ENCODE measurements at places on chromosomes 4 and X.

- no peaks in the 10 kb centered on the region for H3K36me3 ChIP-seq
- DNase-seq, result no peak
- peaks cover 11% of the 10 kb centered on the region for H3K27me3 ChIP-seq
- H3K27ac ChIP-seq, result no peak overlapping the region
- H3K4me3 ChIP-seq, result no peak overlapping the region
Measured at GRCh38 chr4:113131621-113132020, 82.2 kb downstream of the ANK2 start.

- no peaks in the 10 kb centered on the region for H3K36me3 ChIP-seq
- DNase-seq, result no peak
- no peaks in the 10 kb centered on the region for H3K27me3 ChIP-seq
- no peak overlapping the region for H3K4me3 ChIP-seq
- H3K27ac ChIP-seq, result no peak overlapping the region
- H3K4me1 ChIP-seq, result no peaks in the 10 kb centered on the region
Measured at GRCh38 chrX:95884186-95884585, 800.5 kb upstream of the DIAPH2 start.

GRCh38 chrX:124010566-124010965, 49.1 kb downstream of the STAG2 start:
- no peak overlapping the region for H3K27ac ChIP-seq
- no peak for DNase-seq
- peaks cover 2% of the 10 kb centered on the region for H3K4me1 ChIP-seq
- H3K27me3 ChIP-seq, result peaks cover 4% of the 10 kb centered on the region

- peak overlapping the region; percentile 13 for H3K4me3 ChIP-seq
- no peaks in the 10 kb centered on the region for H3K36me3 ChIP-seq
- H3K27ac ChIP-seq, result peak overlapping the region; percentile 78
- no peak for DNase-seq
- no peaks in the 10 kb centered on the region for H3K27me3 ChIP-seq
Measured at GRCh38 chr4:114879916-114880669, 233.3 kb downstream of the NDST4 start.

GRCh38 chrX:155747520-155747919, 133.6 kb upstream of the VAMP7 start:
- no peak for DNase-seq
- H3K36me3 ChIP-seq, result no peaks in the 10 kb centered on the region
- H3K27me3 ChIP-seq, result no peaks in the 10 kb centered on the region
- H3K4me3 ChIP-seq, result no peak overlapping the region
- H3K4me1 ChIP-seq, result no peaks in the 10 kb centered on the region

DNA sequence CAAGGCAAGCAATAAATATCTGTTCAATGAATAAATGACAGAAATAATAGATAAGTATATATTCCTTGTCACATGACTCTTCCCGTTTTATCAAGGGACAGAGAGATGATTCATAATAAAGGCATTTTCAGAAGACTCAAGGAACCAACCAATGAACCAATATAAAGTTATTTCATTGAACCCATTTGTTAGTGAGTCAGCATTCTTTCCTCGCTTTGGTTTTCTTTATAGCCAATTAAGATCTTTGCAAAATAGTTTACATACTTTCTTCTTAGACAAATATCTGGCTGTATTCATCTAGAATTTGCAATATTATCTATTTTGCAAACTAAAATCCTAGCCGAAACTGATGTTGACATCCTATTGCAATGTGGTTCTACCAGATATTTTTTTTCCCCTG, 269.4 kb downstream of the IL15 start:
- no peak overlapping the region for H3K27ac ChIP-seq
- no peaks in the 10 kb centered on the region for H3K4me1 ChIP-seq
- no peaks in the 10 kb centered on the region for H3K36me3 ChIP-seq
- H3K27me3 ChIP-seq, result no peaks in the 10 kb centered on the region
- no peak for DNase-seq

DNA sequence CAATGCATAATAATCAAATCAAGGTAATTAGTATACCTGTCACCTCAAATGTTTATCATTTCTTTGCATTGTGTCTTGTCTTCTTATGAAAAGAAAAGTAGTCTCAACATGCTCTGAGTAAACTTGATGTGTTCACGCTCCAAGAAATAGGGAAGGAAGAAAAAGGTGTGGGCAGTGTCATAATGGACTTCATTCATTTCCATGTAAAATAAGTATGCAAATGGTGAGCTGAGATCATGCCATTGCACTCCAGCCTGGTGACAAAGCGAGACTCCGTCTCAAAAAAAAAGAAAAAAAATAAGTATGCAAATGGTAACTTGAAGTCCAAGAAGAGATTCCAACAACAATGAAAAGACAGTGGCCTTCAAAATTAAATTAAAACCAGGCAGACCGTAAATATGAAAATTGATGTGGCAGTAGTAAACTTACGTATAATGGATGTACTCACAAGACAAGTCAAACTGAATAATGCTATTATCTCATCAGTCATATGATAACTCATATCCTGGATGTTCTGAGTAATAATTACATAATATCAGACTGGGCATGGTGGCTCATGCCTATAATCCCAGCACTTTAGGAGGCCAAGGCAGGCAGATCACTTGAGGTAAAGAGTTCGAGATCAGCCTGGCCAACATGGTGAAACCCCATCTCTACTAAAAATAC, 6.0 kb upstream of the CWH43 start:
- no peak overlapping the region for H3K27ac ChIP-seq
- H3K4me1 ChIP-seq, result no peaks in the 10 kb centered on the region
- H3K4me3 ChIP-seq, result no peak overlapping the region

All from glutamatergic neuron (in vitro differentiated cells).